ENCODE measurements at places on chromosomes 2 and 18.

DNA sequence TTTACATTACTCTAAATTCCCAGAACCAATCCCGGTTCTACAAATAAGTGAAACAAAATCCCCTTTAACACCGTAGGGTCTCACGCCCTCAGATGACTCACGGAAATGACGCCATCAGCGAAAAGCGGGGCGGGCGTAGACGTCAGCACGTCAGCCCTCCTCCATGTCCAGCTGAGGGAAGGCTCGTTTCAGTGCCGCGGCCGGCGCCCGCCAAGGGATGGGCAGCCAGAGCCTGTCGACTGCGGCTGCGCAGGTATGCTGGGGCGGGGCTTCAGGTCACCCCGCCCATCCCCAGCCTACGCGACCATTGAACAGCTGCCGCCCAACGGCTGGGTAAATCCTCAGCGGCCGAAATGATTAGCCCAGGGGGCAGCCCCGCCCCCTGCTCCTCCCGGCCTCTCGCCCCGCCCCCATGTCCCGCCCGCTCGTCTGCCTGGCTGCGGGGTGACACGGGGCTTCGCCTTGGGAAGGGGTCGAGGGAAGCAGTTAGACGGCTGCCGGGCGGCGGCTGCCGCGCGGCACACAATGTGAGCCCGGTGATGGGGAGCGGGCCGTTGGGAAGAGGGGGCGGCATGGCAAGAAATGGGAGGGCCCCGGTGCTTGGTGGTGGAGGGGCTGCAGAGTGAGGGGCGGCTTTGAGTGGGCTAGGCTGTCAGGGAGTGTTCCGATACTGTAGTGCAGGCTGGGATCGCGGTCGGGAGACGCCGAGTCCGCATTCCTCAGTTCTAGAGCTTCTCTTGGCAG is at the start of gene NBEAL1:
Gene NBEAL1 (plus strand): TSS at position 420 of the 744 bp plus-strand sequence. CDS start 1,510 bp downstream, outside the sequence.
- peaks cover 15% of the 10 kb centered on the region for H3K27me3 ChIP-seq
- peaks cover 39% of the 10 kb centered on the region for H3K4me1 ChIP-seq
- H3K36me3 ChIP-seq = peaks cover 5% of the 10 kb centered on the region
- peak within 1 kb of the TSS; percentile 79 for H3K4me3 ChIP-seq

DNA sequence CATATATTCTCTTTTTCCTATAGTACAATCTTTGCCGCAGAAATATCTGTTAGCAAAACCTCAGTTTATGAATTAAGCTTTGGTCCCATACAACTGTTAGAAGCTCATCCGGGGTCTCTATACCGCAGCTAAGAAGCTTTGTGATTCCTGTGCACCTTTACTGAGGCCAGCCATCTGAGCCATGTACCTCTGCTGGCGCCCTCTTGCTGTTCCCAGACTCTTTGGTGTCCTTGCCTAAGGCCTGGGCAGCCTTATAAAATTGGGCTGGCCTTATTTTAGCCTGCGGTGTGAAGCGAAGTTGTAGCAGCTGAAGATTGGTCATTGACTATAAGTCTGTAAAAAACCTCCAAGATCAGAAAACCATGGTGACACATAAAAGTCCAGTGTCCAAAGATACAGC is 1135.1 kb upstream of the CHAC2 start:
- H3K27me3 ChIP-seq = no peaks in the 10 kb centered on the region
- no peaks in the 10 kb centered on the region for H3K36me3 ChIP-seq
- H3K4me1 ChIP-seq = no peaks in the 10 kb centered on the region
- H3K4me3 ChIP-seq = no peak overlapping the region

GRCh38 chr2:56382466-56382865 is 198.7 kb downstream of the CCDC85A start:
- no peaks in the 10 kb centered on the region for H3K4me1 ChIP-seq
- no peak overlapping the region for H3K27ac ChIP-seq
- no peak for DNase-seq
- H3K4me3 ChIP-seq = no peak overlapping the region
- no peaks in the 10 kb centered on the region for H3K36me3 ChIP-seq
- no peaks in the 10 kb centered on the region for H3K27me3 ChIP-seq

- peak overlapping the region; percentile 44 for H3K27ac ChIP-seq
- H3K4me1 ChIP-seq = peaks cover 18% of the 10 kb centered on the region
Observed at GRCh38 chr2:42492691-42493467, 903 bp downstream of the KCNG3 start.

GRCh38 chr2:222000326-222000725 is 298.5 kb downstream of the PAX3 start:
- H3K4me1 ChIP-seq = no peaks in the 10 kb centered on the region
- no peak overlapping the region for H3K27ac ChIP-seq
- no peak for DNase-seq
- H3K27me3 ChIP-seq = no peaks in the 10 kb centered on the region
- no peak overlapping the region for H3K4me3 ChIP-seq
- no peaks in the 10 kb centered on the region for H3K36me3 ChIP-seq

DNA sequence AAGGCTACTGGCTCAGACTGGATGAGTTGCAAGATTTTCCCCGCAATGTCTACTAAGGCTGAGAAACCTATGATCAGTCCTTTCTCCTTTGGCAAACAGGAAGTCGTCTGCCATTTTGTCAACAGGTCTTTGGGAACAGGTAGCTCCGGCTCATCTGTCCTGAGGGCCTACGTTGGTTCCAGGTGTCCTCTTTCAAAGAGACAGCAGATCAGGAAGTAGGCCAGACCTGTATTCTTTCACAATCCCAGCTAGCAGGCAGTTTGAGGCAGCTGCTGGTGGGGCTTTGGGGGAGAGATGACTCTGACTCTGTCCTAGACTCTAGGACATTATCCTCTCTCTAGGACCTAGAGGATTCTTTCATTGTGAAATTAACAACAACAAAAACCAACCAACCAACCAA is 98.6 kb downstream of the ACTR2 start:
- no peak for DNase-seq
- no peaks in the 10 kb centered on the region for H3K36me3 ChIP-seq
- no peak overlapping the region for H3K4me3 ChIP-seq
- no peaks in the 10 kb centered on the region for H3K4me1 ChIP-seq
- H3K27ac ChIP-seq = no peak overlapping the region

GRCh38 chr2:221283896-221284545 is 288.1 kb downstream of the EPHA4 start:
- H3K27ac ChIP-seq = no peak overlapping the region
- H3K36me3 ChIP-seq = no peaks in the 10 kb centered on the region

GRCh38 chr2:47639467-47639866 is 143.5 kb upstream of the MSH6 start:
- no peak overlapping the region for H3K4me3 ChIP-seq
- no peaks in the 10 kb centered on the region for H3K4me1 ChIP-seq
- peaks cover 5% of the 10 kb centered on the region for H3K27me3 ChIP-seq
- H3K27ac ChIP-seq = no peak overlapping the region
- no peaks in the 10 kb centered on the region for H3K36me3 ChIP-seq

GRCh38 chr2:121189661-121190381 is 95.2 kb downstream of the TFCP2L1 start:
- peaks cover 2% of the 10 kb centered on the region for H3K4me1 ChIP-seq
- H3K27me3 ChIP-seq = no peaks in the 10 kb centered on the region
- no peak overlapping the region for H3K4me3 ChIP-seq

- H3K27ac ChIP-seq = no peak overlapping the region
- no peaks in the 10 kb centered on the region for H3K27me3 ChIP-seq
- no peaks in the 10 kb centered on the region for H3K4me1 ChIP-seq
- DNase-seq = no peak
Observed at GRCh38 chr2:125386074-125386473, 1269.9 kb upstream of the GYPC start.

GRCh38 chr2:118992740-118993391 is 50.9 kb downstream of the MARCO start:
- DNase-seq = peak; percentile 16
- no peak overlapping the region for H3K27ac ChIP-seq
- no peak overlapping the region for H3K4me3 ChIP-seq
- no peaks in the 10 kb centered on the region for H3K36me3 ChIP-seq
- peaks cover 3% of the 10 kb centered on the region for H3K27me3 ChIP-seq

DNA sequence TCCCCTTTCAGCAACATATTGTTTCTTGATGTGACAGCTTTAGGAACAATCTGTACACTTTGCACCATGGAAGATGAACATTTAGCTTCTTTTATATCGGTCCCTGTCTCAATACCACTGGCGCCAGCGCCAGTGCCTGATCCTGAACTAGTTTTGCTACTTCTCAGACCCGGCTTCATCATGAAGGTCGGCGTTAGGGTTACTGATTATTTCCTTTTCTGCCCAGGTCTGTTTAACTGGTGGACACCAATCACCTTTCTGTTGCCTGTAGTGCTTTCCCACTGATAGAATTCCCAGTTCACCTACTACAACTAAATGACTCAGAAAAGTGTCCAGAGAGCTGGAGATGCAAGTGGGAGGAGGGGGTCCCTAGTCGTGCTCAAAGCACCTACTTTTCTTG is 99.5 kb downstream of the MYCN start:
- H3K27ac ChIP-seq = no peak overlapping the region
- DNase-seq = no peak
- no peaks in the 10 kb centered on the region for H3K27me3 ChIP-seq
- no peaks in the 10 kb centered on the region for H3K36me3 ChIP-seq
- H3K4me1 ChIP-seq = no peaks in the 10 kb centered on the region

GRCh38 chr2:189440644-189440946 is 679 bp upstream of the WDR75 start:
- H3K27me3 ChIP-seq = no peaks in the 10 kb centered on the region
- H3K4me3 ChIP-seq = peak overlapping the region; percentile 99
- peaks cover 12% of the 10 kb centered on the region for H3K4me1 ChIP-seq
- peak overlapping the region; percentile 100 for H3K27ac ChIP-seq

- no peak overlapping the region for H3K27ac ChIP-seq
- no peaks in the 10 kb centered on the region for H3K4me1 ChIP-seq
- no peak for DNase-seq
- H3K27me3 ChIP-seq = no peaks in the 10 kb centered on the region
- H3K36me3 ChIP-seq = peaks cover 3% of the 10 kb centered on the region
- no peak overlapping the region for H3K4me3 ChIP-seq
Observed at GRCh38 chr2:45712570-45712969, 61.1 kb downstream of the PRKCE start.

DNA sequence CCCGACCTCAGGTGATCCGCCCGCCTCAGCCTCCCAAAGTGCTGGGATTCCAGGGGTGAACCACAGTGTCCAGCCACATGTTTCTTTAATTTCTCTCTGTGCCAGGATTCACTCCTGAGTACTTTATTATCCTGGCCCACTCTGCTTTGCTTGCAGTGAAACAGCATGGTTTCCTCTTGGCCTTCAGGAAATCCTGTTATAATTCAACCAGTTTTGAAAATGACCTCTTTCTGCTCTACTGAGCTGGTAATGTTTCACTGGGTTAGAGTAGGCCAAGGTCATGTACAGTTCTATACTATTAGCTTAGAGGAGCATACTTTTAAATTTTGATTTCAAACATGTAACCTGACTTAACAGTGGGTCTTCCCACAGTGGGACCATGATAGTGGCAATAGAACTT is 90.6 kb upstream of the PELI1 start:
- no peak for DNase-seq
- peaks cover 2% of the 10 kb centered on the region for H3K36me3 ChIP-seq
- no peak overlapping the region for H3K4me3 ChIP-seq
- peaks cover 2% of the 10 kb centered on the region for H3K4me1 ChIP-seq
- H3K27me3 ChIP-seq = peaks cover 11% of the 10 kb centered on the region
- H3K27ac ChIP-seq = no peak overlapping the region

DNA sequence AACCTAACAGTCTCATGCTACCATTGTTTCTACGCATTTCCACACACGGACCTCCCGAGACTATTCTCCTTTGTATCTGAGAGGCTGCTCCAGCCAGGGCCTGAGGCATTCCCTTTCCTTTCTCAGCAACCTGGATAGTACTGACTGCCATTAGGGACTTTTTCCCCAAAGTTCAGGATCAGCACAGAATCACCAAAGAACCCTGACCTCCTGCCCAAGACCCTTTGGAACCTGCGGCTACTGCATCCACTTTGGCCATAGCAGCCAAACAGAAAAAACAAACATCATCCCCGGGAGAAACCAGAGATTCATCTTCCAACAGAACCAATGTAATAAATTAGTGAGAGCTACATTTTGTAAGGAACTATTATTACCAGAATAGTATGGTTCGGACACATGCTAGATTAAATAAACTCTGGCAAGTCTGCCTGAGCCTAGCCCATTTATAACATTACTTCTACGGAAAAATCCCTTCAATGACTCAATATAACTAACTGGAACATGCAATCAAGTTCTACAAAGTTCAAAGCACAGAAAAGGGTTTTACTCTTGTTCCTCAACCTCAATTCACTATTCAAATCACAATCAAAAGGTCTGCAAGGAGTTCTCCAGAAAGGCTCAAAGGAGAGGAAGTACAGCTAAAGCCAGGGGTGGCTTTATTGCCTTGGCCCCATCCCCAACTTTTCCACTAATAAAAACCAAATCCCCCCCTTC is 51.8 kb downstream of the LPIN2 start:
- H3K27me3 ChIP-seq = no peaks in the 10 kb centered on the region
- H3K4me1 ChIP-seq = peaks cover 87% of the 10 kb centered on the region
- peak overlapping the region; percentile 97 for H3K27ac ChIP-seq
- H3K36me3 ChIP-seq = peaks cover 62% of the 10 kb centered on the region
- no peak for DNase-seq

- no peak overlapping the region for H3K27ac ChIP-seq
- H3K4me3 ChIP-seq = no peak overlapping the region
- no peaks in the 10 kb centered on the region for H3K4me1 ChIP-seq
- DNase-seq = no peak
- H3K27me3 ChIP-seq = peaks cover 6% of the 10 kb centered on the region
Observed at GRCh38 chr2:216317831-216318520, 54.3 kb downstream of the MARCHF4 start.

DNA sequence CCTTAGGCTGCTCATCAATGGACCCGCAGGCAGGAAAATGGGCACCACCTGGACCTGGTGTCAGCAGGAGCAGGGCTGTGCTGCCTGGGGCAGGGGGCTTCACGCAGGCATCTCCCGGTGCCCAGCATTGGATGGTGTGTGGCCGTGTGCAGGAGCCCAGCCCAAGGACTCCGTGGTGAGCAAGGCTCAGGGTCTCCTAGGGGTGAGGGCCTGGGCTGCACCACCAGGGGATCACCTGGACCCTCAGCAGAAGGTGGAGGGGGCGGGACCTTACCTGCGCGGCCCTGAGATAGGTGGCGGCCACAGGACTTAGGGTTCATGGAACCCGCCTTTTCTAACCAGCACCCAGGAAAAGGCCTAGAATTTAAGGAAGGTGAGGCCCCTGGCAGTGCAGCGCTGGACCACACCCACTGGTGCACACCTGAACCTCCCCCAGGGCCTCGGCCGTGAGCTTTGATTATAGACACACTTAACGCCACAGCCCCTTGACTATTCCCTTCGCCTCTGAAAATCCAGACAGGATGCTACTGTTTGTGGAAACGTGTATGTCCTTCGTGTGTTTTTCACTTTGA is 89.0 kb downstream of the TMEM18 start:
- peaks cover 17% of the 10 kb centered on the region for H3K27me3 ChIP-seq
- peaks cover 14% of the 10 kb centered on the region for H3K4me1 ChIP-seq
- H3K4me3 ChIP-seq = no peak overlapping the region
- H3K27ac ChIP-seq = no peak overlapping the region
- H3K36me3 ChIP-seq = no peaks in the 10 kb centered on the region

- no peaks in the 10 kb centered on the region for H3K27me3 ChIP-seq
- peaks cover 4% of the 10 kb centered on the region for H3K4me1 ChIP-seq
- H3K4me3 ChIP-seq = no peak overlapping the region
- no peak for DNase-seq
- H3K27ac ChIP-seq = no peak overlapping the region
- H3K36me3 ChIP-seq = no peaks in the 10 kb centered on the region
Observed at GRCh38 chr2:29209551-29209950, 94.3 kb downstream of the CLIP4 start.

- peaks cover 4% of the 10 kb centered on the region for H3K27me3 ChIP-seq
- no peak for DNase-seq
- no peak overlapping the region for H3K4me3 ChIP-seq
- no peaks in the 10 kb centered on the region for H3K36me3 ChIP-seq
- no peaks in the 10 kb centered on the region for H3K4me1 ChIP-seq
- H3K27ac ChIP-seq = no peak overlapping the region
Observed at GRCh38 chr18:46459789-46460455, 197.1 kb downstream of the LOXHD1 start.

GRCh38 chr2:8598295-8599165 is 83.3 kb upstream of the ID2 start:
- H3K27ac ChIP-seq = no peak overlapping the region
- no peak for DNase-seq
- no peaks in the 10 kb centered on the region for H3K36me3 ChIP-seq
- H3K4me1 ChIP-seq = peaks cover 3% of the 10 kb centered on the region

Data from activated CD4-positive, alpha-beta T cell treated with anti-CD3 and anti-CD28 coated beads, Interleukin-2, amount 10 ng/mL, durations not matched to agents 7 days and 5 days (primary cell).